ENCODE measurements at places on chromosomes 2 and 18.

DNA sequence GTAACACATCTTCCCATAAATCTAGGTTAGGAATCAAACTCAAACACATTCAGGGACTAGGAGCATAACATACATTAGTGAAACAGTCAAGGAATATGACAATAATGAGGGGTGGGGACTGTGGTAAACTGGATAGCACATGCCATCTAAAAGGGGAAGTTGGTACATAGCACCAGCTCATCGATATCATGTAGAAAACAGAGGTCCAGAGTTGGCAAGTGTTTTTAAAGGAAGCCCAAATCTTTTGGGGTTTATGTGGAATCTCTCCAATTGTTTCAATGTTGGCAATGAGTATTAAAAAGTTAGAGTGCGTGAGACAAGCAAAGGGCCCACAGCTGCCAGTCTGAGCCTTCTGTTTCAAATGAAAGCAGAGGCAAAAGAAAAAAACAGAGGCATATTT, 24.4 kb downstream of the KLF7 start:
- DNase-seq: no peak

DNA sequence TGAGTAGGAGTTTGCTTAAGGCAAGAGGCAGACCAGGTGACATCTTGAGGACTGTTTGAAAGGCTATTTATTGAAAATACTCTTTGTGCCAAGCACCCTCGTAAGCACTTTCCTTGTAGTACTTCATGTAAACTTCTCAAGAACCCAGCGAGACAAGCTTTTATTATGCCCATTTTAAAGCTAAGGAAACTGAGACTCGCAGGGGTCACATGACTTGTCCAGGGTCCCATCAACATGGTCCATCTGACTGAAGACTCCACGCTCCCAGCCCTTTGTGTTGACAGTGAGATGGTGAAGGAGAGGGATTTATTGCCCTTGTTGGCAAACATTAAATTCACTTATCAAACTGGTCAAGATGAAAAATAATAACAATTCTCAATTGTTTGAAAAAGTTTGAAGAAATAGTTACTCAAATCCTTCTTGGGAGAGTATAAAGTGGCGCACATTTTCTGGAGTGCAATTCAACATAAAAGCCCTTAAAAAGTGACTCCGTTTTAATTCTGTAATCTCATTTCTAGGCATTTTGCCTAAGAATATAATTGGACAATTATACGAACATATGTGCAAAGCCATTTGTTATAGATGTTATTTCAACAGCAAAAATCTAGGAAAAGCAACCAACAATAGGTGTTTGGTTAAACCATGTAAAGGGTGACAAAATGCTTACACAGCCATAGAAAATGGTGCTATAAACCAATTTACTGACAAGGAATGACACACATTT, 270.5 kb upstream of the NCKAP5 start:
- DNase-seq: no peak

DNA sequence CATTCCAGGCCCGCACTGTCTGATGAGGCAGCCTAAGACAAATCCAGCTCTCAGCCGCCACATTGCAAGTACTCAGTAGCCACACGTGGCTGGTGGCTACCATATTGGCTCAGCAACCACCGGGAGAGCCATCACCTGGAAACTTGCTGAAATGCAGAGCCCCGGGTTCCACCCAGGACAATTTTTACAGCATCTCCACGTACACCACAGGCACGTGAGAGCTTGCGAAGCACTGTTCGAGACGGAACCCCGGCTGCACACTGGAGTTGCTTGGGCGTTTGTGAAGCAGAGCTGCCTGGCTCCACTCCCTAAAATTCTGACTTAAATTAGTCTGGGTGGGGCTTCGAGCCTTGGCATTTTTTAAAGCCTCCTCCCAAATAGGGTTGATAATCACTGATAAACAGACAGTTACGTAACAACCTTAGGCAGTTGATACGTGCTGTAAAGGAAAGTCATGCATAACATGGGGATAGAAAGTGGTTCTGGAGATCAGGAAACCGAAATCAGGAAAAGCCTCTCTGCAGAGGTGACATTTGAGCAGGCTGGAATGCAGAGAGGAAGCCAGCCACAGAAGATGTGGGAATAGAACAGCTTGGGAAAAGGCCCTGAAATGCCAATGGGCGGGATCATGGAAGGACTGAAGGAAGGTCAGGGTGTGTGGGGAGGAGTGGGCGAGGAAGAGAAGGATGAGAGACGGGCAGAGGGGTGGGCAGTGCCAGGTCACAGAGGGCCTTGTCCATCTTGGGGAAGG, 6.2 kb downstream of the ASAP2 start:
- DNase-seq: no peak

DNA sequence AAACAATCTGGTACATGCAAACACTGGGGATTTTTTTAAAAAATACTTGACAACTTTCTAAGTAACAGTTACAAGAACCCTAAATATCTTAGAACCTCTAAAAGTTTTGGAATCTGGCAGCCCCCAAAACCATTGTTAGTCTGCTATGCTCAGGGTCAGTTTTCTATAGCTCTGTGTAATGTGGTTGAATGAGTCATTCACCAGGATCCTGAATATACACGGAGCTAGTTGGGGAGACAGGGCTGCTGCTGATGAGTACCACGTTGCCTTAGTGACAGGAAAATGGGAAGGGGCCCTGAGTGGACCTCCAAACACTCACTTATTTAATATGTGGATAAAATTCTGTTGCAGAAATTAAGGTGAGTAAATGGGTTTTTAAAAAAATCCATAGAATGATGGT, 36.9 kb upstream of the TANC1 start:
- DNase-seq: peak; percentile 60

DNA sequence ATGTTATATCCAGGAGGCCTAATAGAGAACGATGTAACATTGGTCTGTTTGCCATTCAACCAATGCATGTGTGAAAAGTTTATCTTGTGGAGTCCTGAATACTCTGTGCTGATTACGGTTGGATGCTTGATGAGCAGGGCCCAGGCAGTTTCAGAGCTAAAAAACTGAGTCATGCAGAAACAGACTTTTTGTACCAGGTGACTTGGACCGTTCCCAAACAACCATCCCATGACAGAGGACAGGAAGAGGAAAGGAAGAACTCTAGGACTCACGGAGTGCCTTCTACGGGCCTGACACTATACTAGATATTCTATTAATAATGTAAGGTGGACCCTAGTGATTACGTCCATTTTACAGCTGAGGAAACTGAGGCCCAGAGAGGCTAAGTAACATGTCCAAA, 142.1 kb downstream of the ARHGAP28 start:
- DNase-seq: no peak

GRCh38 chr2:191177751-191178736, 27.2 kb upstream of the STAT4 start:
- DNase-seq: no peak

DNA sequence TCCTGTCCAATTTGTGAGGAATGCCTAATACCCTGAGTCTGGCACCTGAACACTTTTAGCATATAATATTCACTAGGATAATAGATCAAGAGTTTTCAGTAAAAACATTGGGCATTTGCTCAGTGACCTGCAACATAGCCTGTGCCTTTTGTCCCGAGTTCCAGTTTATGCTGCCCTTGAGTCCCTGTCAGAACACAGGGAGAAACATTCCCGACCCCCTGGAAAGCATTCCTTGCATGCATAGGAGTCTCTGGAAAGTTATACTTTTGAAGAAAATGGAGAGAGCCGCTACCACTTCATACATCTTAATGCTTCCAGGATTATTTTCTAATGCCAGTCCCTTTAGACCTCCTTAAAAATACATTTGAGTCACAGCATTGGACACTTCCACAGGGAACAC, 107.3 kb downstream of the PLCL1 start:
- no peak for DNase-seq

DNA sequence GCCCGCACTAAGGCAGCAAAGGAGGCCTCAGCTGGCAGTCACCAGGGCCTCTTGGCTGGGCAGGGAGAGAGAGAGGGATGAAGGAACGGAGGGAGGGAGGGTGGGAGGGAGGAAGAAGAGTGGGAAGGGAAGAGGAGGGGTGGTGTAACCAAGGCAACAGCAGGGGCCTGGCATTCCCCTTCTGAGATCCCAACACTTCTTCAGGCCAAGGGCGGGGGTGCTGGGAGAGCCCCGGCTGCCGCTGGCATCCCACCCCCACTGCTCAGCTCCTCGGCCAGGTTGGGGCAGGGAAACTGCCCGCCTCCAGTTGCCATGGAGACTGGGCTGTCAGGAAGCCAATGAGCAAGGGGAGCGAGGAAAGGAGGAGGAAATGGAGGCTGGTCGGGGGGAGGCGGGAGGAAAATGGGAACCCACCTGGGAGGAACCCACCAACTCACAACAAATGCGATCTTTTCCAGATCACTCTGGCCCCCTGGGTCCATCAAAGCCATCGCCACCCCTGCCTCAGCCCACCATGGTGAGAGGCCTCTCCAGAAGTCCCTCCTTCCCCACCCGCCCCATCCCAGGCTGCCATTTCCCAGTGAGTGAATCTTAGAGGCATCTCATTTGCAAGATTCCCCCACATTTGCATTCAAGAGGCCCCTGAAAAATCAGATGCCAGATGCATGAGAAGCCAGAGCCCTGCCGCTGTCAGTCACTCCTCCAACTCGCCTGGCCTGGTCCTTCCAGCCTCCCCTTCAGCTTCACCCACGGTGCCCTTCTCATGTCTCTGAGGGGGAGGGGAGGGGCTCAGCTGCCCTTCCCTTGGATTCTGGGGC, 12.4 kb downstream of the SH2D6 start:
- no peak for DNase-seq

GRCh38 chr2:145007960-145008263, 488.0 kb upstream of the ZEB2 start:
- no peak for DNase-seq

DNA sequence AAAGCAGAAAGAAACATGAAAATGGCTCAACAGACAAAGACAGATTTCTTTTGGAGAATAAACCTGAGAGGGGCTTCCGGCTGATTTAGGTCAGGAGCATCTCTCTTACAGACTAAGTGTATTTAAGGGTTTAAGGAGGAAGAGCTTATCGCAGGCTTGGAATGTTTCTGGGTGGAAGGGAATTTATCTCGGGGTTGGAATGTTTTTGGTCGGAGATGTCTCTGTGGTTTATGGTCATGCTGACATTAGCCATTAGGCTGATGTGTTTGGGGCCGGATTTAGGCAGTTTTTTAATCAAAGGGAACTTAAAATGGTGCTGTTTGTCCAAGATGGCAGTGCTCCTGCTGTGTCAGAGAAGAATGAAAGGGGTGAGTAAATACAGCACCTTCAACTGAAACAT, 14.4 kb upstream of the PSMA8 start:
- no peak for DNase-seq
